Umbilical cord (tissue), 2 donors: ENCODE measurements at places on chromosomes 13 and 19.

DNA sequence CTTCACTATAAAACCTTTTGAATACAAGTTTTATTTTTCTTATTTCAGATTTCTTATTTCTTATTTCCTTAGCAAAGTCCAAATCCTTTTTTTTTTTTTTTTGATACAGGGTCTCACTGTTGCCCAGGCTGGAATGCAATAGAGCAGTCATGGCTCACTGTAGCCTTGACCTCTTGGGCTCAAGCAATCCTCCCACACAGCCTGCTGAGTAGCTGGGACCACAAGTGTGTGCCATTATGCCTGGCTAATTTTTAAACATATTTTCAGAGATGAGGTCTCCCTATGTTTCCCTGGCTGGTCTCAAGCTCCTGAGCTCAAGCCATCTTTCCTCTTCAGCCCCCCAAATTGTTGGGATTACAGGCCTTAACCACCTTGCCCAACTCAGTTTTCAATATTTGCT is 334.3 kb downstream of the DLEU7 start:
- DNase-seq: no peak

GRCh38 chr13:109105899-109106298 is 476.5 kb downstream of the MYO16 start:
- no peak for DNase-seq

DNA sequence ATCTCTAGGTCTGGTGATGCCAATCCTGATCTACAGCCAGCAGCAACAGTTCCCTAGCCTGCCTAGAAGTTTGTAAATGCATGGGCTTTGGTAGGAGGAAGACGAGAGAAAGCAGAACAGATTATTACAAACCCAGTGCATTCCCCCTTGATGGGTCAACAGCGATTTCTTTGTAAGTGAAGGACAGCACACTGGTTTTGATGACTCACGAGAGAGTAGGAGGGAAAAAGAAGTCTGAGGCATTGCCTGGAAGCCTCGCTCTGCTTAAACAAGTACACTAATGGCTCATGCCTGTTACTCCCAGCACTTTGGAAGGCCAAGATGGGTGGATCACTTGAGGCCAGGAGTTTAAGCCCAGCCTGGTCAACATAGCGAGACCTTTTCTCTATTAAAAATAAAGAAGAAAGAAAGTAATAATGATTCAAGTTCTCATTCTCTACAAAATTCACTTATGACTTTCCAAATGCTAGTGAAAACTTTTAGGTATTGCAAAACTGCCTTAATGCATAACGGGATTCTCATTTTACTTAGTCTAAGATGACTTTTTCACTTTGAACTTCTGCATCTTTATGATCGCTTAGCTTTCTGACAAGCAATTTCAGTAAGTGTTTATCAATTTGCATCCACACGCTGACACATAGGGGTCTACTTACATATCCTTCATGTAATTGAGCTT is 47.7 kb upstream of the USPL1 start:
- peak; percentile 95 for DNase-seq

- DNase-seq: no peak
Observed at GRCh38 chr19:40565910-40566495, 10.7 kb upstream of the SHKBP1 start.

GRCh38 chr13:100636441-100636840 is 38.2 kb downstream of the TMTC4 start:
- DNase-seq: no peak

DNA sequence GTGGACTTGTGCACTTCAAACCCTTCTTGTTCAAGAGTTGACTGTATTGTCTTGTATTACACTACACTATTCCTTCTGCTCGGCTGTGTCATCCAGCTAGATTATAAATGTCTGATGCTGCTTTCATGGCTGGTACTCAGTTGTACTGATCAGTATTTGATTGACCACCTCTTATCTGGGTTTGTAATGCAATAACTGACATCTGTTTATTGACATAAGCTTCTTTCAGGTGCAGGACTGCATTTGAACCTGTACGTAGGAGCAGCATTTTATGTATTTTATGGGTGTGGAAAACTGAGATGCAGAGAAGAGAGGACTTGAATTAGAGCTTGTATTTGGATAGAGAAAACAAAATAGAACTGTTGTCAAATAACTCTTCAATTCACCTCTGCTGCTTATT is 309.2 kb downstream of the FGF9 start:
- no peak for DNase-seq

GRCh38 chr13:23703246-23703860 is 133.1 kb downstream of the TNFRSF19 start:
- no peak for DNase-seq

DNA sequence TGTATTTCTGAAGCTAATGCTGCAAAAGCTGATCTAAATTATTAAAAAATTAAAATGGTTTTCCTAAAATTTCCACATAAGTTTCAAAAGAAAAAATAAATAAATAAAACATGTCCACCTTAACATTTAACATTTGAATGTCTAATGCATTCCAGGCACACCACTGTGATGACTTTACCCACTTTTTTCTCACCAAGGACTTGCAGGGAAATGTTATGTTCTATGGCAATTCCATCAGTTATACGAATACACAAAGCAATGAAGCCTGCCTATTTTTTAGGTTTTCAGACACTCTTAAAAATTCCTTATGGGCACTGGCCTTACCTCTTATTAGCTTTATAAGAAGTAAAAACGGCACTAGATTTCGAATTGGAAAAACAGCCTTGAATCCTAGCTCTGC is 10.2 kb downstream of the TSC22D1 start:
- DNase-seq: no peak

DNA sequence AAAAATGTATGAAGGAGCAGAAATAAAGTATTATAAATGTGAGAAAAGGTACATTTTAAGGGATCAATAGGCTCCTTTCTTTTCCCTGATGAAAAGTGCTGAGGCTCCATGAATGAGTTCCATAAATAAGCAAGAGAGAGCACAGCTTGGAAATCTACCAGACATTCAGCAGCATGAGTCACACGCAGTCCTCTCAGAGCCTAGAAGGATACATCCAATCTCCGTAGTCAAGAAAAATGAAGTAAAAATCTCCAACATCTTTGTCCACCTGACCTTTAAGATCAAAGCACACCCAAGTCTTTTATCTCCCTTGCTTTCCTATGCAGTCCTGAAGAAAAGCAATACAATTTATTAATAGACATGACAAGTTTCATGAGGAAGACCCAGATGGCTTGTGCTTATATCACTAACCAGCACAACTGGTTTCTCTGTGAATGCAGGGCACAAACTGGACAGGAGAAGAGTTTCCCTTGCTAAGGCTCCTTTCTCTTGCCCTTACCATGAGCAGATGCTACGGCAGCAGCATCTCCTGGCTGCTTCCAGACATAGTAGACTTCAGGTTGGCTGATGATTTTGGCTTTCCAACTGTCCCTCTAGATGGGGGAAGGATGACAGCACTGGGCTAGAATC is 730.8 kb downstream of the EFNB2 start:
- DNase-seq: peak; percentile 84

DNA sequence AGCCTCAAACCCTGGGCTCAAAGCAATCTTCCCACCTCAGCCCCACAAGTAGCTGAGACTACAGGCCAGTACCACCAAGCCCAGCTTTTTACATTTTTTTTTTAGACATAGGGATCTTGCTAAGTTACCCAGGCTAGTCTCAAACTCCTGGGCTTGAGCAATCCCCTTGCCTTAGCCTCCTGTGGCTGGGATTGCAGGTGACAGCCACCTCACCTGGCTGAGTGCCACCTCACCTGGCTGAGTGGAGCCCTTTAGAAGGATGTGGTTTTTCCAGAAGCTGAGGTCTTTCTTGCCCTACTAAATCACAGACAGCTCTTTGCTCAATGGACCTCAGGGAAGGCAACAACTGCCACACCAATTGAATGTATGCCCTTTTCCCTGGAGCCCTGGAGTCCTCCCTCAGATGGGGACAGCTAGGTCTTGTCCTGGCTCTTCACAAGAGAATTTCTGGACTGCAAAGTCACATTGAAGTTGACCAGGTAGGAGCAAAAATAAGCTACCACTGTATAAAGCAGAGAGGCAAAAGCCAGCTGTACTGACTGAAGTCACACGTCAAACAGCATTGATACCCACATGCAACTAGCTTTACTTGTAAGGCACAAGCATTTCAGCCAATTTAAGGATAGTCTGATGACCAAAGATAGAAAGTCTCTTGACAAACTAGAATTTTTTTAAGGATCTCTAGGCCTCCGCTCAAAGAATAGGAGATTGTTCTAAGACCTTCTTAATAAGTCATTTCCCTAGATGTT is 14.0 kb downstream of the PDX1 start:
- DNase-seq: no peak

DNA sequence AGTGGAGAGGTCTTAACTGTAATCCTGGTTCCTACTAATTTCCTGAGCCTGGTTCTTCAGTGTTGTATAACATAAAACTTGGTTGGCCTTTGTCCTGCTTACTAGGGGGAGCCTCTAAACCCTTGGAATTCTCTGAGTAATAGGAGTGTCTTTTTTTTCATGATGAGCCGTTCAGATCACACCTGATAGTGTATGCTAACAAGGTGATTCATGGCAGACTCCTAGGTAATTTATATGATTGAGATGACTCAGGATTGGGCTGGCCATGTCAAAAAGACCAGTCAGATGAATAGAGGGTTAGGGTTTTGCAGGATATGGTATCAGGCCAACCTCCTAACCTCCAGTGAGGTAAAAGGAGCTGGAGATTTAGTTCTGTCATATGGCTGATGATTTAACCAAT is 135.8 kb upstream of the KLF12 start:
- DNase-seq: no peak

GRCh38 chr13:101397742-101398141 is 18.6 kb downstream of the NALCN start:
- DNase-seq: no peak

DNA sequence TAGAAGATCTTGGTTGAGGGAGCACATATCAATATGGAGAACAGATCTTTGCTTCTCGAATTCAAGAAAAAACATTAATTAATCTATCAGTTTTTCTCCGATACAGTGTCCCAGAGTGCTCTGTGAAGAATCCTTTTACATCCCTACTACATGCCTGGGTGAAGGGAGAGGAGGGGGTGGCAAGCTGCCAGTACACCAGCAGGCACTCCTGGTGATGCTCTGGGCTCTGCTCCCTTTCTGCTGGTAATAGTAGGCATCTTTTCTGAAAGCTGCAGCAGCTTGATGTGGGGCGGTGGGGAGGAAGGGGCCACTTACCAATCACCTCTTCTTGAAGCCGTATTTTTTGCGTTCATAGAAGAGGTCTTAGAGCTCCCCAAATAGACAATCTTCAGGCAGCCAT is 30.7 kb downstream of the PBX4 start:
- no peak for DNase-seq

DNA sequence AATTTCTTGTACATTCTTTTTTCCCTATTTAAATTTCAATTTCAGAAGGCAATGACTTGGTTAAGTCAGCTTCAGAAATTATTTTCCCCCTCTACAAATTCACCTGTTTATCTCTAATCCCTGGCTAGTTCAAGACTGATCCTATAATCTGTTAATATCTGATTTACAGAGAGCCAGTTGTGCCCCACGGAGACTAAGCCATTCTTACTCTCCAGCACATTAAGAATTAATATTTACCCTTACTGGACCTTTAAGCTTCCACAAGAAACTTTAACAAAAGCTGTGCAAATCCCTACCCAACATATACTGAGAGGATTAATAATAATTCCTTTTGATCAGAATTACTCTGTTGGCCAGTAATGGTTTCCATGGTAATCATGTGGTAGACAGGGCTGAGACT is 786.2 kb downstream of the PCDH9 start:
- no peak for DNase-seq

- no peak for DNase-seq
Observed at GRCh38 chr13:66074018-66074615, 1156.0 kb downstream of the PCDH9 start.

DNA sequence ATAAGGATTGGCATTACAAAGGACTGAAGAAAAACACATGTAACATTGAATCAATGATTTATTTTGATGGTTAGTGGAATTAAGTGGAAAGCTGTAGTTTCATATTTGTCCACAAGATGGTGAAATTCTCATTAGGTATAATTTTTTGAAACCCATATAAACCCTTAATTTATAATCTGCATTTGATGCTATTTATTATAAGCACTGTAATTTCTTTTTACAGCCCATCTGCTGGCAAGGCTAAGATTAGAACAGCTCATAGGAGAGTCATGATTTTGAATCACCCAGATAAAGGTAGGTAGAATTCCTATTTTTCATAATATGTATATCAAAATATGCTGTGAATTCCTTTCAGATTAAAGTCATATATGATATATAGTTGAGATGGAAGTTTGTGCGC is 62.2 kb downstream of the DNAJC15 start:
- DNase-seq: peak; percentile 32
